ENCODE measurements at places on chromosomes 7 and 10.

DNA sequence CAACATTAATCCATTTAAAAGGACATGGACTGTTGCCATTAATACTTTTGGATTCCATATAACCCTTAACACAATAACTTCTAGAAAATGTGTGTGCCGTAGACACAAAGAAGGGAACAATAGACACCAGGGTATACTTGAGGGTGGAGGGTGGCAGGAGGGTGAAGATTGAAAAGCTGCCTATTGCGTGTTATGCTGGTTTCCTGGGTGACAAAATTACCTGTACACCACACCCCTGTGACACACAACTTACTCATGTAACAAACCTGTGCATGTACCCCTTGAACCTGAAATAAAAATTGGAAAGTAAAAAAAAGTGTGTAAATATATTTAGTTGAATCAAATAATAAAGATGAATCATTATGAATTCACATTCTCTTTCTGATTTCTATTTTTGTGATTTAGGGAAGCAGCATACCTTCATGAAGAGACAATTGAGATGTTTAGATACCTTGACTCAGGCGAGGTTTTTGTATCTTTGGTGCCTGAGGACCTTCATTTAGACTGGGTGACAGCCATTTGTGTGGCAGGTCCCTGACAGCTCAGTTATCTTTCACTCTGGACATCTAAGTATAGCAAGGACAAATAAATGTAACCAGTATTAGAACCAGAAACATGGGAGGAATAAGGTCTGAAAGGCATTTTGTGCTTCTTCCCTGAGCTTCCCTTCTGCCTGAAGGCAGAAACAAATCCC is 28.7 kb downstream of the GIMAP8 start:
- DNase-seq, result no peak

DNA sequence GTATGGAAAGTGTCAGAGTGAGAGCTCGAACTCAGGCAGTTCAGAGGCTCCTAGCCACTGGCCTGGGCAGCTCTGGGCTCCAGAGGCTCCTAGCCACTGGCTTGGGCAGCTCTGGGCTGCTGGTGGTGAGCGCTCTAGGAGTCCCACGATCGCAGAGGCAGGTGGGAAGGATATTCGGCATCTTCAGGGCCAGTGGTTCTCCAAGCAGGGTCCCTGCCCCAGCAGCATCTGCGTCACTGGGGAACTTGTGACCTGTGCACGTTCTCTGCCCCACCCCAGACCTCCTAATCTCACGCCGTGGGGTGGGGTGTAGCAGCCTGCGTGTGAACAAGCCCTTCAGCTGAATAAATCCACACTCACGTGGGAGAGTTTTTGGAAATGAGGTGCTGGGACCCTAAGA is 25.2 kb upstream of the BTBD16 start:
- DNase-seq, result no peak

GRCh38 chr7:139245401-139245800 is 14.4 kb downstream of the UBN2 start:
- DNase-seq, result no peak

DNA sequence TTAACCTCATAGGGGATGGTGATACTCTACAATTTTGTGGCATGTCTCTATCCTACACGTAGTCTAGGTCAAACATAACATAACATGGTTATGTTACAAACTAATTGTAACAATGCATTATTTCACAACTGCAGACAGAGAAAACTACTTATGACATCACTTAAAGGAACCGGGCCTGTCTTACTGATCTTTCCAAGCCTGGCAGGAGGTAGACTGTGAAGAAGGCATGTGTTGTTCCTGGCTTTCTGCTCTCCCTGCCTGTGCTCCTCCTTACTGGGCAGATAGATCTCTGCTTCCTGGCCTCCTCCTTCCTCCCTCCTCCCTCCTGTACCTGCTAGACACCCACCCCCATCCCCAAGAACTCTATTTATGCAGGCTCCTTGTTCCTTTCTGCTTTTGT is 5.4 kb downstream of the CACNB2 start:
- no peak for DNase-seq

- no peak for DNase-seq
These were observed 2.8 kb upstream of the HIBADH start for GRCh38 chr7:27665531-27665930.

- no peak for DNase-seq
These were observed 213.9 kb downstream of the DYNC1I1 start for GRCh38 chr7:95986178-95986764.

DNA sequence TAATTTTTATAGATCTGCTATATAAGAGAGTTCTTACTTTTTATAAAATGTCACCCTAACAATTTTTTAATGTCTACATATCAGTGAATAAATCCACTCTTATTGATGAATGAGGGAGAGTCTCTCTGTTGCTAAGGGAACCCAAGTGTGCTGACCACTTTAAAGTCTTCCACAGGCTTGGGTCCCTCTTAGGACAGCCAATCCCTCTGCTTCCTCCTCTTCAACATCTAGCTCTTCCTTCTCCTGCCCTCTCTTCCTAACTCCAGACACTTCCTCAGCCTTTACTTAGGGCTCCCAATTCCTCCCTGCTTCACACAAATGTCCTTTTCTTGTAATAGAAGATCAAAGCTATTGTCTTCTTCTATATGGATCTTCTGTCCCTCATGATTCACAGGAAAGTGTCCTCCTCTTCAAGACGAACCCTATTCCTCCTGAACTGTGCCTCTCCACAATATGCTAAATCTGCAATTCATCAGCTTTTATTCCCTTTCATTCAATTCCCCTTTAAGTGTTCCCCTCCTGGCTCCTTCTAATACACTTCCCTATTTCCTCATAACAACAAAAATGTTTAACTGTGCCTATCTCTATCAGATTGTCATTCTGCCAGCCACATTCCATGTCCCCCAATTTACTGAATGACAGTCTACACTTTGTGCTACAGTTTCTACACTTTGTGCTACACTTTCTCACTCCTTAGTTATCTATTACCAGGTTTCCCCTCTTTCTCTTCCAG is 37.7 kb downstream of the CDK6 start:
- no peak for DNase-seq

DNA sequence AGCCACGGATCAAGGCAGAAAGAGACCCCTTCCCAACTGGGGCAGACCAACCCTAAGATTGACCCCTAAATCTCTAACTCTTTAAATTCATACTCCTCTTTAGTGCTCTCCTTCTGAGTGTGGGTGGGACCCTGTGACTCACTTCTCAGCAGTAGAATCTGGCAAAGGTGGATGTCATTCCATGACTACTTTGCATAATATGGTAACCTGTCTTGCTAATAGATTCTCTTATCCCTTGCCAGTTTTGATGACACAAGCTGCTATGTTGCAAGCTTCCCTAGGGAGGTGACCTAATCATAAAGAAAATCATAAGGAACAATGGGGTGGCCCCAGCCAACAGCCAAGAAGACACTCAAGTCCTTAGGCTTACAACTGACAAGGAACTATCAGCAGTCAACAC is 155.4 kb upstream of the VWC2 start:
- no peak for DNase-seq

DNA sequence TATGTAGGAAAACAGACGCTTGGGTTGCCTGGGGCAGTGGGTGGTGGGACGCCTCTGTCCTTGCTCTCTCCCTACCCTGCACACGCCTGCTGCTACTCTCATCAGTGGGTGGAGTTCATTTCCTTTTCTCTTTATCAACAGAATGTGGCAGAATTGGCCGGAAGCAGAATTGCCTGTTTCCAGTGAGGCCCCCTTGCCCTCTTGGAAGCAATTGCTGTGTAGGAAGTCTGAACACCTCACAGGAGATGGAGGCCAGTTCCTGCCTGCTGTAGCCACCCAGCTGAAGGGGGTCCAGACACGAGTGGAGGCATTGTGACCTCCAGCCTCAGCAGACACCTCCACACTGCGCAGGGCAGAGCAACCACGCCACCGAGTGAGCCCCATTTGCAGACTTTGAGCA is 331.6 kb upstream of the ZNF32 start:
- DNase-seq, result no peak

GRCh38 chr7:141362580-141363435 is 188.4 kb upstream of the AGK start:
- no peak for DNase-seq

DNA sequence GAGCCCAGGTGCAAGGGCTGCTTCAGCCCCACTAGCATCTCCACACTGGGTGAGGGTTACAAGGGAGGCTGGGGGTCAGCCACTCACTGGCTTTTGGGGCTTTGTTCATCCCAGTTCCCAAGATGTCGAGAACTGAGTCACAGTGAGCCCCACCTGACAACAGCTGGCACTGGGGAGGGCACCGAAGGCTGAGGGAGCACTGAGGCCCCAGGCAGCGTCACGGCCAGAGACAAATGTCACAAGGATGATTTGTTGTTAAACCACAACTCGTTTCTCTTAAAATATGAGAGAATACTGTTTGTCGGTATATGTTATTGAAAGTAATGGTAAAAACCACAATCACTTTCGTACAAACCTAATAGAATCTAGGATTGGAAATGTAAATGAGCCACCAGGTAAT is 219.9 kb downstream of the CELF2 start:
- no peak for DNase-seq

DNA sequence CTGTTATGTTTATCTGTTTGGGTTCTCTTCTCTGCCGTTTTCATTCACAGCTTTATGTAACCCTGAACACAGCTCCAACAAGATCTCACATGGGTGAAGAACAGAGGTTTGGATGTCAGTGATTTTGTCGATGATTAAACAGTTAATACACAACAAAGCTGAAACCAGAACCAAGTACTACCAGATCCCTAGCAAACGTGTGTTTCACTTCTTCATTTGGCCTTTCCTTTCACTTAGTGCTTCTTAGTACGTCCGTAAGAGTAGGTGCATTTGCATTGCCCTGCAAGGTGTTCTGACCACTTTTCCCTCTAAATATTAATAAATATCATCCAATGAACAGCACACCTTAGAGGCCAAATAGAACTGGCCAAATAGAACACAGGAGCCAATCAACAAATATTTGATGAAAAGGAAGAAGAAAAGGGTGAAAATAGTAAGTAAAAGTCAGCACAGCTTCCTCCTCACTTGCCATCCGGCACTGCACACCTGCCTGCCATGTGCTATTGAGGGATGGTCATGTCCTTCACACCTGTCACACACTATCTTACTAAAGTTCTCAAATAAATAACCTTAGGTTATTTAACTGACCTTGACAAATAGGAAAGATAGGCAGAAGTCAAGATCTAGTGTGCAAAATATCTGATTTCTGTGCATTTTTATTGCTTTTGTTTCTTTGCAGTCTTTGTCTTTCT is 252.6 kb upstream of the ANKRD30A start:
- DNase-seq, result no peak

- no peak for DNase-seq
These were observed 46.6 kb downstream of the PODXL start for GRCh38 chr7:131509781-131510180.

DNA sequence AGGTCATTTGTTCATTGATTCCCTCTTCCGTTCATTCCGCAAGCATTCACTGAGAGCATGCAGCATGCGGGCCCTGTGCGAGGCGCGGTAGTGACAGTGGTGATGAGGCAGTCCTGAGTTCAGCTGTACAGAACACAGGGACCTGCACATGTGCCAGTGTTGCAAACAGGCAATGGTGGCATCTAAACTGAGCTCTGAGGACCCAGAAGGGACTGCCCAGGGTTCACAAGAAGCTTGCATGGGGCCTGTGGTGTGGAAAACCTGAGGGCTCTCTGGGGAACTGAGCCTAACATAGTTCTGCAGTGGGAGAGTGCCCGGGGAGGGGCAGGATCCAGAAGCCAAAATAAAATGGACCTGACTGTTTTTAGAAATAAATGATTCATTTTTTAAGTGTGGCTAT is 13.2 kb downstream of the ZNF488 start:
- no peak for DNase-seq

GRCh38 chr10:76769582-76769981 is 868.0 kb downstream of the KCNMA1 start:
- no peak for DNase-seq

DNA sequence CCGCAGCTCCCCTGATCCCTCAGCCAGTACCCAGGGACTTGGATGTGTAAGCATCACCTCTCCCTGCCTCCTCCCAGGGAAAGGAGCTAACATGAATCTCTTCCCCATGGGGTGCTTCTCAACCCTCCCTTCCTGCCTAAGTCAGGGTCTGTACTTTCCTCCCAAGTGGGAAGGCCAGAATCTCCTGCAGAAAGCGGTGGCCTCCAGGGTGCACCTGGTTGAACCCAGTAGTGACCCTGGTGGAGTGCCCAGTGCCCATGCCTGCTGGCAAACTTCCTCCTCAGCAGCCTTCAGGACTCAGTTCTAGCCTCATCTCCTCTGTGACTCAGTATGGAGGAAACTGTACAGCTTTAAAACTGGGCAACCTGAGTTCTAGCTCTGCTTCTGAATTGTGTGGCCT is 2.8 kb upstream of the LOXL4 start:
- no peak for DNase-seq

DNA sequence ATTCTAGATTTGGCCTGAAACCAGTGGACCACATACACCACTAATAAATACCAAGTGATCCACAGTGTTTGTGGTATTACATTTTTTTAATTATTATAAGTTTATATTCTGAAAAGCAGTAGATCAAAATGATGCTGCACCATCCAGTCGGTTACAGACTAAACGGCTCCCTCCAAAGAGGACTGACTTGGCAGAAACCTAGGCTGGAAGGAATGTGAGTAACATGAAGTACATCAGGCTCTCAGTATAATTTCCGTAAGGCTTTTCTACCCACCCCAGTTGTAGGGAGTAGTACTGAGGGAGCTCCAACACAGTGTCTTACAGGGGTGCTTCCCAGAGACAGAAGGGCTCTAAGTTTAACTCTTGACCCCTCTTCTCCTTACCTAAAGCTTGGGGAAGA is 119.5 kb downstream of the TRRAP start:
- no peak for DNase-seq

DNA sequence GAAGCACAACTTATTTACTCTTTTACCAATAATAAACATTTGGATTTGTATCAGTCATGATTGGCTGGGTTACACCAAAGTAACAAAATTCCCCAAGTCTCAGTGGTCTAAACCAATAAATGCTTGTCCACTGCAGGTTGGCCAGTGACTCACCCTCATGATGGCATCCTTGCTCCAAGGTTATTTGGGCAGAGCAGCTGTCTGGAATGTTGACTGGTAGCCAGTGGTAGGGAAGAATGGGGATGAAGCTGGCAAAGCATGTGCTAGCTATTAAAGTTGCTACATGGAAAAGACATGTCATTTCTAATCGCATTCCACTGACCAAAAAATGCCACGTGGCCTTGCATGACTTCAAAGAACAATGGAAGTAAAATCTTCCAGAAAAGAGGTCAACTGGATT is 1168.7 kb upstream of the CELF2 start:
- no peak for DNase-seq

- no peak for DNase-seq
These were observed 5.0 kb downstream of the KNDC1 start for GRCh38 chr10:133164816-133165555.

DNA sequence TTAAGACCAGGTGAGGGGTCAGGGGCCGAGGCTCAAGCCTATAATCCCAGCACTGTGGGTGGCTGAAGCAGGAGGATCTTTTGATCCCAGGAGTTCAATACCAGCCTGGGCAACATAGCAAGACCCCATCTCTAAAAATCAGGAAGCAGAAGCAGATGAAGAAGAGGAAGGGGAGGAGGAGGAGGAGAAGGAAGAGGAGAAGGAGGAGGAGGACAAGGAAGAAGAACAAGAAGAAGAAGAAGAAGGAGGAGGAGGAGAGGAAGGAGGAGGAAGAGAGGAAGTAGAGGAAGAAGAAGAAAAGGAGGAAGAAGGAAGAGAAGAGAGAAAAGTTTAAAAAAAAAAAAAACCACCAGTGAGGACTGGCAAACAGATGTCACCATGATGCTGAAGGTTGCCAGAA is 92.0 kb upstream of the TMEM26 start:
- DNase-seq, result no peak
